GM23338 (cell line): ENCODE measurements at places on chromosomes 11 and 22. TPM values are rescaled to one million over a fixed set of nuclear protein-coding genes. Genes with fewer than 3 reads are reported as not detected.

DNA sequence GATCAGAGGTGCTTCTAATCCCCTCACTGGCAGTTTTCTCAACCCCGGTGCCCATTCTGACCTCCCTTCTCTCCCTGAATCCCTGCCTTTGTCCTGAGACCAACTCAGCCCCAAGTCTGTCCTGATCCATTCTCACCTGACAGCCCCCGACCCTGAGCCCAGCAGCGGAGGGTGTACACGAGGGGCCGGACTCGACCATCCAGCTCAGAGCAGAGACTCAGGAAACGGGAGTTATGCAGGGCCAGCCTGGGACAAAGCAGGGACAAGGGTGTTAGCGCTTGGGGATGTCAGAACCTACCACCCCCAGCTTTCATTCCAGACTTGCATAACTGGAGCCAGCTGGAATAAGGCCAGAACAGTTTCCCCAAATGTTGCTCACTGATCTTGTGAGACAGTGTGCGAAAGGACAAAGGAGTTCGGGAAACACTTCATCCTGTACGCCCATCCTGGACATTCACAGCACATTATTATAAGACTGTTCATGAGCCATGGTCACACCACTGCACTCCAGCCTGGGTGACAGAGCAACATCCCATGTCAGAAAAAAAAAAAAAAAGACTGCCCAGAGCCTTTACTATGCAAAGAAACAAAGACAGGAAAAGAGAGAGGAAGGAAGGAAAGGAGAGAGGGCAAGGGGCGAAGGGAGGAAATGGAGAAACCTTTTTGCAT, 3.5 kb upstream of the EEF1G start:
- no peak for DNase-seq

- no peak for DNase-seq
Measured at GRCh38 chr11:112632866-112633505, 328.2 kb upstream of the NCAM1 start.

DNA sequence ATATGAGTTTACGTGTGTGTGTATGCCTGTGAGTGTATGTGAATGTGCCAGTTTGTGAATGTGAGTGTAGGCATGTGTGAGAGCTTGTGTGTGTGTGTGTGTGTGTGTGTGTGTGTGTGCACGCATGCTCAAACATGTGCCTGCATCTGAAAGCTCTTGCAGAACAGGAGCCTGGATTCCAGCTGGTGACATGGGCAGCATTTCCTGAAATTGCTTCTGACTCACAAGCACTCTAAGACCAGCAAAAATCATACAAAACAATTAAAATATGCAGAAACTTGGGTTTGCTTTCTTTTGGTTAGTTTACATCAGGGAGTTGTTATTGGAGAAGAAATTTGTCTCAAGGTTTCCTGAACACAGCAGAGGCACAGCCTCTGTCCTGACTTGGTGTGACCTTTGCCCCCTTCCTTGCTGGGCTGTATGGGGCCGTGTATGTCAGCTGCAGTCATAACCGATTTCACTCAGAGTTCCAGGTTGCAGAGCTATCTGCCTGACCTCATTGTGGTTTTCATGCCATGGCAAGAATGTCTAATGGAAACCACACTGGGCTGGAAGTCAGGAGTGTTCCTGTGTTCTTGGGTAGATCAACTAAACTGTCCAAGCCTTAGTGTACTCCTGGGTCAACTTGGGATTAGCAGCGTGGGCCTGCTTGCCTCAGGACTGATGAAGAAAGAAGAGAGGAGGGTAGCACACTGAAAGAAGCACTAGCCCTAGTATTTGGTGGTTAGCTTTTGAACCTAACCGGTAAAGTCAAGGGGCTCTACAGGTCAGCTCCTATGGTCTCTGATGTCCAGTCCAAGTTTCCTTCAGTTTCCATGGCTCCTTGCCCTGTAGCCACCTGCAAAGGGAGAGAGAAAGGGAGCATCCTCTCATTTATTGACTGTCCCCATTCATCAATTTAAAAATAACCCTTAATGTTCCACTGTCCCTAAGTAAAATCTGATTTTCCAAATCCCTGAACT, 143.7 kb downstream of the SNX19 start:
- DNase-seq, result no peak

DNA sequence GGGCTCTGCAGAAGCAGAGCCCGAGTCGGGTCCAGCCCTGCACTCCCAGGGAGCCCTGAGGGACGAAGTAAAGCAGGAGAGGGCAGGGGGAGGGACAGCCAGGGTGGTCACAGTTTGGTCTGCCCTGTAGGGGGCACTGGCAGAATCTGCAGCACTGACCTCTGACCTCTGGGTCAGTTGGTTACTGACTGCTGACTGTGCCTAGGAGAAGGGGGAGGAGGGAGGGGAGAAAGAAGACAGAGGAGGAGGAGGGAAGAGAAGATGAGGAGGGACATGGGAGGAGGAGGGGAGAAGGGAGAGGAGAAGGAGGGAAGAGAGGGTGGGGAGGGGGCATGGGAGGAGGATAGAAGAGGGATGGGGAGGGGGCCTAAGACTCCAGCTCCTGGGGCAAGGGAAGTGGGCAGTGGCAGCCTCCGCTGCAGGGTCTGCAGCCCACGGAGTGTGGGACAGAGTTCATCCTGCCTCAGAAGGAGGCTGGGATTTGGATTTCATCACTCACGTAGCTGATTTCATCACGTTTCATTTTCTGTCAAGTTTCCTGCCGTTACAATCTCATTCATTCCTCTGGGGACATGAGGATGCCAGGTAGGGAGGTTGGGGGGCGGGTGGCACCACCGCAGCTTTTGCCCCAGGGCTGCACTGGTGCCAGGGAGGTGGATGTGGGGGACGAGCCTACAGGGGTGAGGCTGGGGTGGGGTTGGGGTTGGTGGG, 55.2 kb downstream of the FLRT1 start:
- DNase-seq, result peak; percentile 33

GRCh38 chr11:61980783-61981541, 13.5 kb upstream of the FTH1 start:
- no peak for DNase-seq

DNA sequence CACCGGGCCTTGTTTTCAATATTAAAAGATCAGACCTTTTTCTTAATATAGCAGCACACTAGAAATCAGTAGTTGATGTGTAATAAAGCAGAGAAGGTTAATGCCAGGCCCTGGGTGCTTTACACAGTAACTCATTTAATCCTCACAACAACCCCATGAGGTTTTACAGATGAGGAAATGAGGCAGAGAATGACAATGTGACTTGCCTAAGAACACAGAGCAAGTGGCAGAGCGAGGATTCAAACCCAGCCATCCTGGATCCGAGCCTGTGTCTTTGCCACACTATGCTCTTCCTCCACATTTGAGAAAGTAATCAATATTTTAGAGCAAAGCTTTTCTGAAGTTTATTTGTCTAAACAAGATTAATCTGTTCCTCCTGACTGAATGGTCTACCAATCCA, 7.2 kb downstream of the JAML start:
- DNase-seq, result no peak

GRCh38 chr22:48431536-48432315, 1395.9 kb downstream of the BRD1 start:
- no peak for DNase-seq

The GVQW3 gene
- total RNA-seq, result 3.4 and 4.9 TPM in 2 replicates

The THY1 gene
- 515 and 597 TPM in 2 replicates for total RNA-seq

The CRACR2B gene
- 58.0 and 64.1 TPM in 2 replicates for total RNA-seq
